ENCODE measurements at places on chromosomes 4 and X. TPM values are rescaled to one million over a fixed set of nuclear protein-coding genes. Genes with fewer than 3 reads are reported as not detected.

- H3K4me1 ChIP-seq = peaks cover 18% of the 10 kb centered on the region
- no peak for DNase-seq
- no peaks in the 10 kb centered on the region for H3K36me3 ChIP-seq
- no peak overlapping the region for H3K4me3 ChIP-seq
- no peaks in the 10 kb centered on the region for H3K27me3 ChIP-seq
Measured at GRCh38 chr4:183962419-183962818, 57.3 kb downstream of the STOX2 start.

DNA sequence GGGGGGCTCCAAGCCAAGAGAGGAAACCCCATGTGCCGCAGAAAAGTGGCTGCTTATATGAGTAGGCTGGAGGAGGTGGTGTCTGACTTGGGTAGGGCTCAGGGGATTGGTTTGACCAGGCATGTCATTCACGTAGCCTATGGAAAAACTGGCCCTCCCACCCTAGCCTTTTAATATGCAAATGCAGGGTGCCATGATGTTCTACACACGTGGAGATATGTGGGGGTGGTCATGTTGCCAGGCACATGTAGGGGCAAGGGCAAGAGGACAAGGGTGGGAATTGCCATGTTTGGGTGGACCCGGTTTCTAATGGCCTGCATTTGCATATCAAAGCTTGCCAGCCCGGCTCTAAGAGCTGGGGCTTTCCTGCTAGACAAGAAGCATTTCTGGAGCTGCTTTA lies 86.9 kb upstream of the SHISA3 start:
- H3K4me3 ChIP-seq = no peak overlapping the region
- H3K4me1 ChIP-seq = peaks cover 4% of the 10 kb centered on the region
- H3K27me3 ChIP-seq = peaks cover 5% of the 10 kb centered on the region
- H3K27ac ChIP-seq = no peak overlapping the region

DNA sequence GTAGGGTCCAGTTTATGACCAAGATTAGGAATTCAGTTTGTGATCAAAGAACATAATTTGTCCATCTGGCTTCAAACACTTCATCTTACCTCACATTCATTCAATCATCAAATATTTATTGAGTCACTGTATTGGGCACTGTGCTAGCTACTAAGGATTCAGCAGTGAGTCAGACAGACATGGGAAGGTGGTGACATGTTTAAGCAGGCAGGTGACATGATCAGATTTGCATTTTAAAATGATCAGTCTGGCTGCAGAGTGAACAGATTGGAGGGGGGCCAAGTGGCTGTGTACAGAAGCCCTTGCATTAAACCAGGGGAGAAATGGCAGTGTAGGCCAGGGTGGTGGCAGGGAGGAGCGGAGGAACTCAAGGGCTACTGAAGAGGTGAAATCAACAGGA lies 25.1 kb upstream of the APLN start:
- peak; percentile 20 for DNase-seq
- H3K36me3 ChIP-seq = no peaks in the 10 kb centered on the region
- H3K4me3 ChIP-seq = no peak overlapping the region
- no peak overlapping the region for H3K27ac ChIP-seq
- H3K4me1 ChIP-seq = no peaks in the 10 kb centered on the region

- DNase-seq = no peak
- H3K4me1 ChIP-seq = no peaks in the 10 kb centered on the region
- H3K36me3 ChIP-seq = no peaks in the 10 kb centered on the region
- H3K27ac ChIP-seq = no peak overlapping the region
- no peaks in the 10 kb centered on the region for H3K27me3 ChIP-seq
Measured at GRCh38 chrX:32778965-32779364, 432.4 kb downstream of the DMD start.

DNA sequence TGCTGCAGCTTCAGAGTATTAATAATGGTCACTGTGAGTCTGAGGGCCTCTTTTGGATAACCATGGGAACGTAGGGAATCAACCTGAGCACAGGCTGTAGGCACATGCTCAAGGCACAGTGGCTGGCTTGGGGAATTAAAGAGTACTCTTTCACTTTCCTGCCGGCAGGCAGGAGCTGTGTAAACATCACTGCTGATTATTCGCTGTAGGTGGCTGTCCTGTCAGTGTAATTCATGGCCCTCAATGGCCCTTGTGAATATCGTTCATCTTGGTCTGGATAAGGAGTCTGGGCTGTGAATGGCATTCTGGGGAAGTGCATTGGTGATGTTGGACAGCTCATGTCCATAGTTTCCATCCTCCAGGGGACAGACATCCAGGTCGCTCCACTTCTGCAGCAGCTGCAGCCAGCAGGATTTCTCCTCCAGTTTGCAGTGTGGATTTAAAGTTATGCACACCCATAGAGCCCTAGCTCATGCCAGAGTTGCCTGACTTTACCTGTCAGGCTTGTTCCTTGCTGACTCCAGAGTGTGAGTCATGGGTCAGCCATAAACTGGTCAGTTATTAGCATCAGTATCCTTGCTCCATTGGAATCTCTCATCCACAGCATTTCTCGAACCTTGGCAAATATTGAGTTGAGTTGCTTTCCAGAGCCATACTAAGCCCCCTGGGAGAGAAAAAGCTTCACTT lies 43.0 kb downstream of the C4orf33 start:
- DNase-seq = no peak
- no peak overlapping the region for H3K4me3 ChIP-seq
- no peaks in the 10 kb centered on the region for H3K27me3 ChIP-seq
- no peak overlapping the region for H3K27ac ChIP-seq
- peaks cover 7% of the 10 kb centered on the region for H3K4me1 ChIP-seq

GRCh38 chr4:54423066-54423465 lies 194.0 kb downstream of the PDGFRA start:
- no peaks in the 10 kb centered on the region for H3K4me1 ChIP-seq
- peaks cover 9% of the 10 kb centered on the region for H3K27me3 ChIP-seq
- no peaks in the 10 kb centered on the region for H3K36me3 ChIP-seq
- no peak for DNase-seq
- H3K27ac ChIP-seq = no peak overlapping the region

SYAP1 gene
- 46.9 TPM for total RNA-seq

MAGEB17 gene
- 0.26 TPM for total RNA-seq

CT47B1 gene
- not detected for total RNA-seq

MAGED4 gene
- 84.8 TPM for total RNA-seq

GPC4 gene
- 69.0 TPM for total RNA-seq
